ENCODE measurements at places on chromosomes 4 and X.

- DNase-seq = no peak
Observed at GRCh38 chr4:73740353-73740778, at the start of gene CXCL8. TSS of gene CXCL8 (plus strand) at chr4:73740569. CDS start at chr4:73740659, 90 bp downstream.

- DNase-seq = no peak
Observed at GRCh38 chr4:86928400-86929255, 6.2 kb upstream of the AFF1 start.

DNA sequence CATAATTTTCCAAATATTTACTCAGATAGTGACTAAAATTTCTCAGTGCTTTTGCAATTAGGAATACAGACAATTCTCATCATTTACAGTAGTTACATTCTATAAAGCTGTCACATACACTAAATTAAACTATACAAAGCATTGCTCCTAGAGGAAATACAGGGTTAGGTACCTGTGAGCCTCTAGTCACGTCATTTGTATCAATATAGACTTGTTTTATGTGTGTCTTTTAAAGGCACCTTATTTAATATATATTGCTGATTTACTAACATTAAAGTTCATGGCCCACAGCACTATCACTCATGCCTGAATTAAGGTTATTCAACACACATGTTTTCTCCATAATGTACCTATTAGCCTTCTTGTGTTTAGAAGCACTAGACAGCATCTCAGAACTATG lies 78.7 kb downstream of the PABPC4L start:
- DNase-seq = no peak

- DNase-seq = no peak
Observed at GRCh38 chr4:90852237-90852636, 725.0 kb downstream of the CCSER1 start.

DNA sequence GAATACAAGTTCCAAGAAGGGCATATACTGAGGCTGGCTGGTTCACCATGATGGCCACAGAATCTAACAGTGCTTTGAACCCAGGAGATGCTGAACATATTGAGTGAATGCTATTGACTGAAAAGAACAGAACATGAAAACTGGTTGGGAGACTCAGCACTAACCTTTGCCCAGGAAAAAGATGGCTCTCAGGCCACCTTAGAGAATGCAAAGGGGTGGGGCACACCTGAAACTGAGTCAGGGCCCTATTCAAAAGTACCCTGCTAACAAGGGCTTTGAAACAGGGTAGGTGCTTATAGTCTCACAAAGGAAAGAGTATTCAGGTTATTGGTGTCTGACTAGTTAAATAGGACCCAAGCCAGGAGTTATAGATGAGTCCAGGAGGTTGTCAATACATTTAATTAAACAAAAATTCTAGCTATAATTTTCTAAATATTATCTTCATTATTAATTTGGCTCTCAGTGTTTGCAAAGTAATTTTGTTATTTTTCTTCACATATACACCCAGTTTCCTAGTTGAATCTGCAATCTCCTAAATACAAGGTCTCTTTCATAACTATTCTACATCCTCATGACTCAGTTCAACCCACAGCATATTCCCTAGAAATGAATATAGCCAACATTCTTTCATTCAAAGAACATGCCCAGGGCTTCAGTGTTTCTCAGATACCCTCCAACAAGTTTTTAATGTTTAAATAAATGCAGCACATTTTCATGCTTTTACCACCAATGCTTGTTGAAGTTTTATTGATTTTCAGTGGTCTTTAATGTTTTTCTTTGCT lies 144.2 kb upstream of the RAPGEF2 start:
- DNase-seq = no peak

GRCh38 chr4:123588631-123589241 lies 192.1 kb downstream of the SPRY1 start:
- DNase-seq = no peak
